Endodermal cell (in vitro differentiated cells): ENCODE measurements at places on chromosomes 16 and 17. TPM values are rescaled to one million over a fixed set of nuclear protein-coding genes. Genes with fewer than 3 reads are reported as not detected.
A peak's percentile ranks its signal among the peaks of the same experiment; 100 is the strongest.

GRCh38 chr17:17757391-17757791, 76.1 kb downstream of the RAI1 start:
- DNase-seq, result no peak

- peak; percentile 67 for DNase-seq
These were observed 761 bp downstream of the PDF start for GRCh38 chr16:69329369-69330285.

GRCh38 chr16:53509906-53510703, 7.1 kb upstream of the AKTIP start:
- DNase-seq, result peak; percentile 88

DNA sequence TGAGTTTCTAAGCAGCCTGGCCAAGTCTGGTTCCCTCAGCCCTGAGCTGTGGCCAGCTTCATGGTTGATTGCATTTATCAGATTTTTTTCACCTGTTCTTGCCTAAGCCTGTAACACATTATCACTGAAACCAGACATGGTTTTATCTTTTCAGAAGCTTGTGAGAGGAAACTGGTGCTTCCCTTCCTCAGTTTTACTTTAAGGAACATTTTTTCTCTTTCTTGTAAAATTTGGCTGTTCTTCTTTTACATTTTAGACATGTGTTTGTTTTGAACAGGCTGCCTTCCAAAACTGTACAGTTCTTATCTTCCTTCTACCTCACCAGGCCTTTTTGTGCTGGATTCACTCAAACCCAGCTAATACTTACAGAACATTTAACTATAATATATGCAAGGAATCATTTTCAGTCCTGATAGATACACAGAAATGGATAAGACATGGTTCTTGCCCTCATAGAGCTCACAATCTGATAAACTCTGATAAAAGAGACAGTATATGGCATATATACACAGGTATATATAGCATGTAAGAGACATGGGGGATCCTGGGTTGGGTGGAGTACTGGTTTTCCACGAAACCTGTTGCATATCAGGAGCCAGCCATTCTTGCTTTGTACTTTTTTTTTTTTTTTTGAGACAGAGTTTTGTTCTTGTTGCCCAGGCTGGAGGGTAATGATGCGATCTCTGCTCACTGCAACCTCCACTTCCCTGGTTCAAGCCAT, 44.5 kb downstream of the ZNRF1 start:
- DNase-seq, result no peak

- no peak for DNase-seq
These were observed 16.0 kb upstream of the TANC2 start for GRCh38 chr17:62950067-62950466.

DNA sequence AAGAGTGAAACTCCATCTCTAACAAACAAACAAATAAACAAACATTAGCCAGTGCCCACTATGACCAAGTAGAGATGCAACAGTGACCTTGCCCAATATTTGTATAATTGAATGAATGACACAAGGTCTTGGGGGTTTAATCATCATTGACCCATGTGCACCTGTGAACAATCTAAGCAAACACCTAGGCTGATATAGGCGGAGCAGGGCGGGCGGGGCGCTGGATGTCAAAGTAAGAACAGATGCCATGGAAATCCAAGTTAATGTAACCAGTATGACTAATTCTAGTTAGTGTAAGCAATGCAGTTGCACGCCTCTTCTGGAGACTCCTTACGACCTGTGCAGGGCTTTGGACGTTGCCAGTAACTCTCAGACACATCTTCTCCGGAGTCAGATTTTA, 17.6 kb downstream of the RCVRN start:
- no peak for DNase-seq

GRCh38 chr17:66580184-66580955, 254.5 kb upstream of the CACNG5 start:
- DNase-seq, result peak; percentile 71

- DNase-seq, result no peak
These were observed 16.5 kb downstream of the AP1G1 start for GRCh38 chr16:71792176-71792575.

DNA sequence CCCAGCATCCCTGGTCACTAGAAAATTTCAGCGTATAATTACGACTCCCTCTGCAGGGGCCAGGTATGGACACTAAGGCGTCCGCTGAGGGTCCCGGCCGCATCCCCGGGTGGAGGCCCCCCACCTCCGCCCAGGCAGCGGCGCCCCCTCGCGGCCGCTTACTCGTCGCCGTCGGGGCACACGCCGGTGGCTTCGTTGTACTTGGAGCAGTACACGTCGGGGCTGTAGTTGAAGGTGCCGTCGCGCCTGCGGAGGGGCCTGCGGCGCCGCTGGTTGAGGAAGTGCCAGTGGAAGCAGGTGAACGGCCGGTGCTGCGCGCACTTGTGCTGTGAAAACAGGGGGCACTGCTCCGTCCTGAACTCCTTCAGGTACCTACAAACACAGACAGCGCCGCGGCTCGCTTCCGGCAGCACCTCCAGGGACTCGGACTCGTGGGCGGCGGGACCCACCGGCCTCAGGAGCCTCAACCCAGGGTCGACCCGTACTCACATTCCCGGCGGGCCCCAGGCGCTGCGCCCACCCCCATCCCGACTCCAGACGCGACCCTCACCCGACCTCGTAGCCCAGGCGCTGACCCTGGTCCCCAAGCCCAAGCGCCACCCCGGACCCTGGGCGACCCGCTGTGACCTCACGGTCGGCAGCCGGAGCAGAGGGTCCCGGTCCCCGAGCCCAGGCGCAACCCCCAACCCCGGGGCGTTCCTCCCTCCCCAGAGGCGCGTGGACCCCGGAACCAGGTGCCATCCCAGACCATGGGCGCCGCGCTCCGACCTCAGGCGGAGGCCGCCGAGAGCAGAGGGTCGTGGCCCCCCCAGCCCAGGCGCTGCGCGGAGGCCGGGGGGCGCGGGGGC, 596 bp downstream of the UNKL start:
- DNase-seq, result peak; percentile 89

DNA sequence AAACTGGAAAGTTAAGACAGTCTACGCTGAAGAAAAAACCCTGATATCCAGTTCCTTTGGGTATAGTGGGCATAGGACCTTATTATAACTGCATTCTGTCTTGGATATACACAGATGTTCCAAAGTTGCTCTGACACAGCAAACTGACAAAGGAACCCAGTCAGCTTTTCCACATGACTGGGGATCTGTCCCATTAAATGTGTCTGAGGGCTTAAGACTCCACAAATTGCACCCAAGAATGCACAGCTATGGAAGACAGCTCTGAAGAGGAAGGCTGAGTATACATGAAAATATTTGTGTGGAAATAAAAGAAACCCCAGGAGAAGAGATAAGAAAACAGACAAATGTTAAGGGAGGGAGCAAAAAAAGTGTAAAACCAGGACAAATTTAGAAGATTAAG, 114.1 kb downstream of the SPAG9 start:
- no peak for DNase-seq

GRCh38 chr16:20760346-20760745, 3.5 kb upstream of the ACSM3 start:
- no peak for DNase-seq

- no peak for DNase-seq
These were observed 111.9 kb upstream of the ERCC4 start for GRCh38 chr16:13808102-13808501.

DNA sequence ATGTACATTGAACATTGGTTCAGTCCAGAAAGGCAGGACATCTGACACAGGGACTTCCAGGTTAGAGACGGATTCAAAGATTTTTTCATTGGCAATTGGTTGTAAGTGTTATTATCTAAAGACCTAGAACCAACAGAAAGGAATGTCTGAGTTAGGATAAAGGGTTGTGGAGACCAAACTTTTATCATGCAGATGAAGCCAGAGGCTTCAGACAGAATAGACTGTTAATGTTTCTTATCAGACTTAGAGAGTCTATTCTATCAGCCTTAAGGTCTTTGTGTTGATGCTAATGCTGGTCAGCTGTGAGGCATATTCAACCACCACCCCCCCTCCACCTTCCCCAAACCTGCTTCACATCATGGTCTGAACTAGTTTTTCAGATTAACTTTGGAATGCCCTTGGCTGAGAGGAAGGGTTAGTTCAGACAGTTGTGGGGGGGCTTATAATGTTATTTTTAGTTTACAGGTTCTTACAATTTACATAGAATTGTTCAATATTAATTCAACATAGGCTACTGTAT, 2.1 kb upstream of the ITGB3 start:
- peak; percentile 73 for DNase-seq

- no peak for DNase-seq
These were observed 5.0 kb downstream of the YBX2 start for GRCh38 chr17:7289256-7290032.

DNA sequence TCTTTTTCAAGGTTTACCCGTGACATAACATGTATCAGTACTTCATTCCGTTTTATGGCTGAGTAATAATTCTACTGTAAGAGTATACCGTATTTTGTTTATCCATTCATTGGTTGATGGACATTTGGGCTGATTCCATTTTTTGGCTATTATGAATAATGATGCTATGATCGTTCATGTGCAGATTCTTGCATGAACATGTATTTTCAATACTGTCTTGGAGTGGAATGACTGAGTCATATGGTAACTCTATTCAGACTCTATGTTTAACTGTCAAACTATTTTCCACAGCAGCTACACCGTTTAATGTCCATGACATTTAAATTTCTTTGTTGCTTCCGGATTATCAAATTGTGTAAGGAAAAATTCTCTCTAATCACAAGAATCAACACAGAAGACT, 17.9 kb downstream of the BFAR start:
- DNase-seq, result no peak

- no peak for DNase-seq
These were observed 3.9 kb downstream of the IL34 start for GRCh38 chr16:70650216-70650615.

DNA sequence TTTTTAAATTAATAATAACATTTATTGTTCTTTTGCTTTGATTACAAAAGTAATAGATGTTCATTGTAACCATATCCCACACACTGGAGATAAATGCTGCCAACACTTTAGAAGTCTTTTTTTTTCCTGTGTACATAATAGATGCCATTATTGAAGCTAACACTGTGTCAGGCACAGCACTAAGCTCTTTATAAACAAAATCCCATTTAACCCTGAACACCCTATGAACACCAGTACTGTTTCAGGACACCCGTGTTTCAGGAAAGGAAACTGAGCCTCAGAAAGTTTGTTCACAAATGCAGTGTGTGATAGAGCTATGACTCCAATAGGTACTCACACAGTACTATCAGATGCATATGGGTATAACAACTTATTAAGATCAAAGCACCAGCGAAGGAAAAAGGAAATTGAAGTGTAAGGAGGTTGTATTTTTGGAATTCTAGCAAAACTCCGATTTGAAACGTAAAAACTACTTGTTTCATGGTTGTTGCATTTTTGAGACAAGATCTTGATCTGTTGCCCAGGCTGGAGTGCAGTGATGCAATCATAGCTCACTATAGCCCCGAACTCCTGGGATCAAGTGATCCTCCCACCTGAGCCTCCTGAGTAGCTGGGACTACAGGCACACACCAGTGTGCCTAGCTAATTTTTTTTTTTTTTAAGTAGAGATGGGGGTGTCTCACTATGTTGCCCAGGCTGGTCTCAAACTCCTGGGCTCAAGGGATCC, 2.0 kb upstream of the KIFC3 start:
- DNase-seq, result no peak

DNA sequence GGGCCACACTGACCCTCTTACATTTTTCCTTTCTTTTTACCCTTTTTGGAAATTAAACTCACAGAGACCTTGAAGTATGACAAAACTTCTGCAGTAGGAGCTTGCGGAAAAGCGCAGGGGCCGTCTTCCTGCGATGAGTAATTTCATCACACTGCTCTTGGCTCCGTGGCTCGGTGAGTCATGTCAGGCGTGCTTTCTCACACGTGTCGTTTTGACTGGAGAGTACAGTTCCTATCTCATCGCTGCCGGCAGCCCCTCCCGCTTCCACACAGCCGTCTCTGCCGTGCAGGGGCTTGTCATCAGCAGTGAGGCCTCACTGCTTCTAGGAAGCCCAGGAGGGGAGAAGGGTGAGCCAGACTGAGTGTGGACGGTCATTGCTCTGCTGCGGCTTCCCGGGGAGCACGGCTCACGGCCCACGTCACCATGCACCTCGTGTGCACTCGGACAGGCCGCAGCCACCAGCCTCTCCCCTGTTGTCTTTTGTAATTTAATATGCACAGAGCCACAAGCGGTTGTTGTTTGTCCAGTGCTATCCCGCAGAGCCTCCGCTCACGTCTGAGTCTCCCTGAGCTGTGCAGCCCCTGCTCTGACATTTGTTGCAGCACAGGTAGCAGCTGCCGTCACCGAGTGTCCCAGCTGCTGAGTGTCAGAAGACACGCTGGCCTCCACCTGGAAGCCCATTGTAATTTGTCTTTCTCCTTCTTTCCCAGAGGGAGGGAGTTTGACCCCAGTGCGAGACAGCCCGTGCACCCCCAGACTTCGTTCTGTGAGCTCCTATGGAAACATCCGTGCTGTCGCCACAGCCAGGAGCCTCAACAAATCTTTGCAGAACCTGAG, 99.4 kb upstream of the CHMP6 start:
- DNase-seq, result no peak

- DNase-seq, result no peak
These were observed 15.0 kb upstream of the USP32 start for GRCh38 chr17:60406887-60407286.

GRCh38 chr16:877242-878071, 76.9 kb upstream of the GNG13 start:
- no peak for DNase-seq

DNA sequence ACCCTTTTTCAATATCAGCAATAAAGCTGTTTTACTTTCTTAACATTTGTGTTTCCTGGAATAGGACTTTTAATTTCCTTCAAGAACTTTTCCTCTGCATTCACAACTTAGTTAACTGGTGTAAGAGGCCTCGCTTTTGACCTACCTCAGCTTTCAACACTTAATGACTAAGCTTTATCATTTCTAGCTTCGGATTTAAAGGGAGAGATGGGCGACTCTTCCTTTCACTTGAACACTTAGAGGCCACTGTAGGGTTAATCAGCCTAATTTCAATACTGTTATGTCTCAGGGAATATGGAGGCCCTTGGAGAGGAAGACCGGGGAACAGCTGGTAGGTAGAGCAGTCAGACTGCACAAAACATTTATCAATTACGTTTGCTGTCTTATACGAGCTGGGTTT, 4.7 kb downstream of the SYNRG start:
- DNase-seq, result no peak

DNA sequence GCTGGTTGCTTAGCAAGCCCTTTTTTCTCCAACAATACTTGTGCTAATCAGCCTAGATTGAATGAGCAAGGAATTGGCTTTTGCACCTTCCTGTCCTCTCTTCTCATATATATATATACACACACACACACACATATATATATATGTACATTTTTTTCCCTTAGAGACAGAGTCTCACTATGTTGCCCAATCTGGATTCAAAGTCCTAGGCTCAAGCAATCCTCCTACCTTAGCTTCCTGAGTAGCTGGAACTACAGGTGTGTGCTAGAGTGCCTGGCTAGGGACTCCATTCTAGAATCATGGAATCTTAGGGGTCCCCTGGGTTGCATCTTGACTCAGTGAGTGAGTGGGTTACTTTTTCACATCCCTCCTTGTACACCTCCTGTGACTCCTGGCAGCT, 27.0 kb downstream of the RAI1 start:
- DNase-seq, result no peak

CHST4 gene
- 1.9 to 4.4 TPM (median 2.3 TPM) in 3 replicates for total RNA-seq

CRLF3 gene
- total RNA-seq, result 23.3 to 31.2 TPM (median 30.9 TPM) in 3 replicates

TP53TG3F gene
- not detected in 2 replicates for total RNA-seq

C17orf107 gene
- total RNA-seq, result 3.8 and 4.8 TPM in 2 replicates

GAS2L2 gene
- 0.09 TPM in 1 of 2 replicates, not detected in the other for total RNA-seq

CMTM2 gene
- not detected in 2 replicates for total RNA-seq

KCNH6 gene
- total RNA-seq, result 0.75 and 0.79 TPM in 2 replicates
